ENCODE measurements at places on chromosomes 2 and 18.

- DNase-seq, result no peak
These were observed 33.3 kb upstream of the ANKRD62 start for GRCh38 chr18:12060182-12060870.

DNA sequence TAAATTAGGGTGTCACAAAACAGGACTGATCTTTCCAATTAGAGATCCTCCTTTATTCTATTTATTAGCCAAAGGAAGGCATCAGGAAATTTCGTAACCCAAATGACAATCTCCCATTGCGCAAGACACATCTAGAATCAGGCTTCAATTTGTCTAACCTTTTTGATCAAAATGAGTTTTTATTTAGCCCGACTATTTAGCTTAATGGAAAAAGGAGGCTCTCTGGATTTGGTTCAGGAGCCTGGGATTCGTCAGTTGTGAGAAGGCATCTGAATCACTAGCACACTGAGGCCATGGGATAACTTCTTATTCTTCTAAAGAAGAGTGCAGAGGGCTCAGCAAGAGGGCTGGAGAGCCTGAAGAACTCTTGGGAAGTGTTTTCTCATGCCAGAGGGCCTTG, 332.1 kb upstream of the ETAA1 start:
- no peak for DNase-seq

- DNase-seq, result peak; percentile 37
These were observed at the start of gene RNF138 for GRCh38 chr18:32091724-32092421. Gene RNF138 (plus strand): TSS chr18:32091874. CDS start chr18:32092777, 903 bp downstream.

DNA sequence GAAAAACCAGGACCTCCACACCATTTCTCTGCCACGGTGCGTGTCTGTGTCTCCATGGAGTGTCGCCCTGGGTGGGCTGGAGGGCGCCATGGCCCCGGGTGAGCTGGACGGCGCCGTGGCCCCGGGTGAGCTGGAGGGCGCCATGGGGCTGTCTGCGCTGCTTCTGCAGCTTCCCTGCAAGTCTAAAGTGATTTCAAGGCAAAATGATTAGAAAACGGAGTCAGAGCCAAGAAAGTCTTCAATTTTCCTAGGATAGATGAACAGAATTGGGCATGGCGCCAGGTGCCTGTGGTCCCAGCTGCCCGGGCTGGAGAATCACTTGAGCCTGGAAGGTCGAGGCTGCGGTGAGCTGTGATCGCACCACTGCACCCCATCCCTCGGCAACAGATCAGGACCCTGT, 27.7 kb upstream of the NFATC1 start:
- peak; percentile 62 for DNase-seq

GRCh38 chr2:150690870-150691269, 203.4 kb upstream of the RND3 start:
- no peak for DNase-seq

GRCh38 chr2:144071461-144071860, 448.5 kb downstream of the ZEB2 start:
- DNase-seq, result peak; percentile 15
